ENCODE measurements at places on chromosomes 7 and 10.

DNA sequence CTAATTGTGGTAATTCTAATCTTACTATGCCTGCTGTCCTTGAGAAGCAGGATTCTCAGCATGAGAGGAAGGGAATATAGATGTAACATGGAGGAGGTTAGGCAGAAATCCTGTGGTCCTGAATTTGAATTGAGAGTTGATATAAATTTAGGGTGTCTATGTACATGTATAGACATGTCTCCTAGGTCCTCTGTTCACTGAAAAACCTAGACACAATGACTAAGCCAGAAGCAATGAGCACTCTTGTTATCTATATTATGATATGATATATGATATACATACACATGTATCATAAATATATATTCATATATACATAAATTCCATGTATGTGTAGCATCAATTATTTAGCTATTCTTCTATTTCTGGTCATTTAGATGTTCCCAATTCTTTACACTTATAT, 173.3 kb upstream of the MKLN1 start:
- DNase-seq: no peak

GRCh38 chr7:139958599-139959284, 104.0 kb downstream of the PARP12 start:
- no peak for DNase-seq

DNA sequence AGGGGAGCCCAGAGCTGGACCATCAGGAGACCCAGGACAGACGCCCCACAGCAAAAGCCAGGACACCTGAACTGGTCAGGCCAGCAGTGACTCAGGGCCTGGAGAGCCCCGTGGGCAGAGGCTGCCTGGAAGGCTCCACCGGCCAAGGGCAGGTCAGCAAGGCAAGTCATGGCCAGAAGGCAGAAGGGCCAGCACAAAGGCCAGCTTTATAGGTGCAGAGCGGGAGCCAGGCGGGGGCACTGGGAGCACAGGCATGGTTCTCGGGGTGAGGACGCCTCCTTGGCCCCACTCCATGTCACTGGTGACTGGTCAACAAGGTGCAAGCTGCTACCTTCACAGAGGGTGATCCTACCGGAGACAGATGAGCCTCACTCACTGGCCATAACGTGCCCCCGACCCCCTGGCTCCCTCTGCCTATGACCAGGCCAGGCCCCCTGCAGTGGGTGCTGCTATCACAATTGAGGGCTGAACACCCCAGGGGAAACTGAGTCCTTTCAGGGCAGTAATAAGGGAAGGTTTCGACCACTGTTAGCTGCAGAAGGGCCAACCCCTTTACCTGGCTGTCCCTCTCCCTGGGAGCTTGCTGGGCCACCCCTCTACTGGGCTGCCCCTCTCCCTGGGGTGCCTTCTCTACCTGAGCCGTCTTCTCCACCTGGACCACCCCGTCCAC, 317.4 kb downstream of the PTPRN2 start:
- peak; percentile 72 for DNase-seq

- DNase-seq: no peak
Observed at GRCh38 chr10:109740436-109740835, 182.9 kb downstream of the XPNPEP1 start.

DNA sequence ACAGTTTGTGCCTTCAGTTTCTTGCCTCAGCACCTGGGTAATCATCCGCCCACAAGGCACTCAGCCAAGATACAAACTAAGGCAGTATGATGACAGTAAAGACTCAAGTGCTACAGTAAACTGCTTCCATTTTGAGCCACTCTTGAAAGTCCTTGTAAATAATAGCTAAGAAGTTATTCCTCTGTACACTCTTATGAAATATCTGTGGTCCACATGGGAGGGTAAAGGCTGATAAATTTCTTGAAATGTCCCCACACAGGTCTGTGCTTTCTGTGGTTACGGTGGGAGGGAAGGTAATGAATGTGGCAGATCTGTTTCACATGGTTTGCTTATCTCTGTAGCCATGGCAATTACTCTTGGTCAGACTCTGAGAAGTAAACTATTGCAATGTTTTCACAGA, 551.0 kb upstream of the ZWINT start:
- DNase-seq: no peak

GRCh38 chr7:95875519-95875918, 103.2 kb downstream of the DYNC1I1 start:
- no peak for DNase-seq

DNA sequence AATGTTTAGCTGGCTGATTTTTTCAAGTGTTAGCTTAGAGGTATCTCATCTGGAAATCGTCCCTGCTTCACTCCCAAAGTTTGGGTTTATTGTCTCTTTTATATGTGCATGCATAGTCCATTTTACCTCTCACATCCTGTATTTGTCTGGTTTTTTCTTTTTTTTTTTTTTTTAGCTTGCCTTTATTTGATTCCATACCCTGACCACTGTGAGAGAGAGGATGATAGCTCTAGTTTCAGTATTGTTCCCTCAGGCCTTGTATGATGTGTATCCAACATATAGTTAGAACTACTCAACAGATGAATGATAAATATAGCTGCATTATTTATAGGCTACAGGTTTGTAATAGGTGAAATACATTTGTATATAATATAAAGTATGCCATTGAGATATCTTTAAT, 29.9 kb downstream of the PCGF5 start:
- no peak for DNase-seq

DNA sequence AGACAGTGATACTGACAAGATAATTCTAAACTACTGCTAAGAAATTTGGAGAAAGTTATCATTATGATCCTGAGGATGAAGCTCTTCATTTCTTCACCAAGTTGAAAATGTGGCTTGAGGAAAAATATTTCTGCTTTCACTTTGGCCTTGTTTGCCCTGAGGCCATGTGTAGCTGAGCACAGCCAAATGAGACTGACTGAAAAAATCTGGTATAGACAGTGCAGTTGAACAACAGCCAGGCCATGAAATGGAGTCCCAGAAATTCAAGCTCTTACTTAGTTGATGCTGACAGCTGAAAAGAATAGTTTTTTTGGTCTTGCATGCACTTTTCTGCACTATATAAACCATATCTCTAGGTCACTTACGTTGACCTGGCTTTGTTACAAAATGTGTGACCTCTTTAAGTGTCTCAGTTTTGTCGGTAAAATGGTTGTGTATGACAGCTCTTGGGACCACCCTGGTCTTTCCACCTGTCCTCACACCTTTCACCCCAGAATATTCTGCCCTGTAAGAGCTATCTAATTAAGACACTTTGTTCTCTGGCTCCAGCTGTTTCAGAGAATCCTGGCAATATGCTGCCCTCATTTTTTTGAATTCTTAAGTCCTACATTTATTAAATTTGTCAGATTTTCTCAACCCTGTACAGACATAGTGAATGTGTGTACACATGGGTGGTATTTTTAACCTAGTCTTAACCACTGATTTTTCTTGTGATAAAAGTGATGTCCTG, 91.3 kb downstream of the CD36 start:
- DNase-seq: no peak

GRCh38 chr7:67875558-67875957, 878.9 kb downstream of the TYW1 start:
- DNase-seq: no peak

DNA sequence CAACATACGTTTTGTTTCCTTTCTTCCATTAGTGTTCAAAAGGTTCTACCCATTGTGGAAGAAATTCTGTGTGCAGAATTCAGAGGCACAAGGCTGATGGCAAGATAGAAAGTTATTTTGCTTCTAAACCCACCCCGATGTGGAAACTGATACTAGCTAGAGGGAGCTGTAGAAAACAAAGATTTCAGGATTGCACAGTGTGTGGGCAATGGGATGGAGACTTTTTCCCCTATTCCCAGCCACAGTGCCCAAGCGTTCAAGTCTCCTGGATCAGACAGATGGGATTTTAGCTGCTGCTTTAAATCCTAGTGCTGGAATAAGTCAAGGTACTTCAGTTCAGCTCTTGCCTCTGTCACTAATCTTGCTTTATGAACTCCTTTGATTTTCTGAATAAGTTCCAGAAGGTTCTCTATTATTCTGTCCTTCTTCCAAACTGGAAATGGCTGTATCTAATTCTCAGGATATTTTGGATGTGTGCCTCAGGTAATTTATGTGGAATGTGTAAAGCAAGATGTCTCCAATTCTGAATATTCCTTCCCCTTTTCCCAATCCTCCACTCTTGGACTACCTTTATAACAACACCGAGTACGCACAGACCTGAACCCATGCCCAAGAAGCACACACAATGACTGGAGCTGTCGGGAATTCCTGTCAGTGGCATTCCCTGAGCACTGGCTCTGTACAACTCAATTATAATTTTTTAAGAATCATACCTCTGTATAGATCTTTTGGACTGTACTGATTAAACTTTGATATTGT, 473.0 kb downstream of the PLXDC2 start:
- DNase-seq: no peak

GRCh38 chr7:2012981-2013380, 219.8 kb downstream of the MAD1L1 start:
- DNase-seq: peak; percentile 55

- no peak for DNase-seq
Observed at GRCh38 chr7:36514289-36515243, 124.9 kb downstream of the ANLN start.

DNA sequence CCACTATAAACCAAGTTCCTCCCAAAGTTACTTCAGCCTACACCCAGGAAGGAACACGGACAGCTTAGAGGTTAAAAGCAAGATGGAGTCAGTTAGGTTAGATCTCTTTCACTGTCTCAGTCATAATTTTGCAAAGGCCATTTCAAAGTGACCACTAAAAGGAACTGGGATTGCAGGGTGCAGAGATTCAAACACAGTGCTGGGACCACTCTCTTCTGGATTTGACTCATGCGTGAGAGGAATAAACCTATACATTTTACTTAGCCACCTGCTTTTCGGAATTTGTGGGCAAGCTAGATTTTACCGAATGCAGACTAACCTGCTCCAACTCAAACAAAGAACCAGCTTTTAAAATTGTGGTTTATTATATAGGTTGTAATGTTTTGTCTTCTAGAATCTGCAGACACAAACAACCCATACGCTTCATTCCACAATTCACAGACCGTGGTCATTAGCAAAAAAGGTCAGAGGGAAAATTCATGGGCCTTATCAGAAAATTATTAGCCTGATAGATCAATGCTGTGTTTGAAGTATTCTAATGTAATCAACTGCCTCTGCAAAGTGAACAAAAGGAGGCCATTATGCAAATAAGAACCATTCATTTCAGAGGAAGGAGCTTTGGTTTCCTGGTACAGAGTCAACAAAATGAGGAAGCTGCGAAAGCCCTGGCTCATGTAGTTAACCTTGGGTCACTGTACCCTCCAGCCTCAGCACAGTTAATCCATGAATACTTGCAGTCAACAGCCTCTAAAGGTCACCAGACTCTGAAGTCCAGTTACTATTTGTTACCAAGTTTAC, 342.7 kb upstream of the KLF6 start:
- no peak for DNase-seq

GRCh38 chr7:116512520-116513188, 12.2 kb upstream of the CAV1 start:
- DNase-seq: no peak

- DNase-seq: no peak
Observed at GRCh38 chr10:107357033-107357432, 192.5 kb upstream of the SORCS1 start.

DNA sequence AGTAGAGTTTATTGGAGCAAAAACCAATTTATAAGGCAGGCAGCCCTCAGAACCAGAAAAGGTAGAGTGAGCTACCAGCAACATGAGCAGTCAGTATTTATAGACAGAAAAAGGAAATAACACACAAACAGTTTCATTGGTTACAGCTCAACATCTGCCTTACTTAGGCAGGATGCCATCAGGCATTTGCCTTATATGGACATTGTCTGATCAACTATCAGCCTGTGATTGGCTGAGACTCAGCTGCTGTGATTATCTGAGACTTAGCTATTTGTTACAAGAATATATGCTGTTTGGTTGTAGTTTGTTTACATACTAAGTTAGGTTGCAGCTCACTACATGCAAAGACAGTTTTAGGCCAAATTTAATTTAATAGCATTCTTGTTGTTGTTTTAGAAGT, 60.4 kb upstream of the CDK1 start:
- DNase-seq: no peak

DNA sequence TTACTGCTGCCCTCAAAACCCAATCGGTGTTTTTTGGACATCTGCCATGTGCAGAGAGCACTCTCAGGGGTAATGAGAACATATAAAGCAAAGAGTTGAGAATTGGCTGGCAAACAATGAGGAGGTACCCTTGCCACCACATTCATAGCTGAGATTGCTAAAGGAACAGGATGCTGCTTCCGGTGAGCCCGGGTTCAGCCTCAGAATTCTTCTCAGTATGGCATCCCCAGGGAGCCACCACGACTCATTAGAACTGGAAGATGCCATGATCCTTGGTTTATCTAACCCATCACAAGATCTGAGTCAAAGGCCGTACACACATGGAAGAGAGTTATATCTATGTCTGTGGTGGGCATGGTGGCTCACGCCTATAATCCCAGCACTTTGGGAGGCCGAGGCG, 174.4 kb downstream of the ARID5B start:
- no peak for DNase-seq

- DNase-seq: no peak
Observed at GRCh38 chr10:23868121-23868520, 340.8 kb upstream of the KIAA1217 start.

- DNase-seq: no peak
Observed at GRCh38 chr7:107715531-107715930, 28.4 kb upstream of the CBLL1 start.

DNA sequence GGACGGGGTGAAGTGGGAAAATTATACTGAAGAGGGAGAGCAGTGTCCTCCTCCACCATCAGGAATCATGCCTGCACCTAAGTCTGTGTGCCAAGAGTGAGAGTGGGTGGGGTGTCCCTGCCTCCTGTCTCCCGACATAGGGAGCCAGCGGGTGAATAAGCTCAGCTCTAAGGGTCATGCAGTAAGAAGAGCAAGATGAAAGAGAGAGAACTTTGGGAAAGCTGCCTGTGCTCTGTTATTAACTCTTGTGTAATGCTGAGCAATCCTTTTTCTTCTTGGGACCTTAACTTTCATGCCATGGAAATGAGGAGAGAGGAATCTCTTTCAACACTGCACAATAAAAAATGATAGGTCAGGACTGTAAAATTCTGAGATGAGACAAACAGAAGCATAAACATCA, 7.9 kb upstream of the TCAF1 start:
- DNase-seq: no peak

- no peak for DNase-seq
Observed at GRCh38 chr10:64036321-64036930, 515.2 kb downstream of the REEP3 start.

DNA sequence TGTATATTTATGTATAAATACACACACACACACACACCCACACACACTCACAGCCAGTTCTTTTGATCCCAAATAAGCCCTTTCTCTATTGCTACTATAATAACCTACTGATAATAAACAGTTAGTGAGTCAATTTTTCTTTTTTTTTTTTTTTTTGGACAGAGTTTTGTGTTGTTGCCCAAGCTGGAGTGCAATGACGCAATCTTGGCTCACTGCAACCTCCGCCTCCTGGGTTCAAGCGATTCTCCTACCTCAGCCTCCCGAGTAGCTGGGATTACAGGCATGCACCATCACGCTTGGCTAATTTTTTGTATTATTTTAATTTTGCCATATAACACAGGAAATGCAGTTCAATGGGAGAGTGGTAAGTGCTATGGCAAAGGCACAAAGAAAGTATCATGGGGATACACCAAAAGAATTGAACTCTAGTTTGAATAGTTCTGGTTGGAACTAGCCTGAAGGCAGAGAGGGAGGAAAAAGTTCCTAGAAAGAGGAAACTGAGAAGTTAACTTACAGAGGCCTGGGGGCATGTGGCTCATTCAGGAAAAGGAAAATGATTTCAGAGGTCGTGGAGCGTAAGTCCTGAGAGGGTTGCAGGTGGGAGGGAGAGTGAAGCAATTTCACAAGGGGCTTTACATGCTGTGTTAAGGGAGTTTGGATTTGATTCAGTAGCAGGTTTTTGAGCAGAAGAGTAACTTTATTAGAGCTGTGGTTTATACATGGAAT, 44.4 kb upstream of the JCAD start:
- DNase-seq: no peak

- DNase-seq: no peak
Observed at GRCh38 chr10:17100586-17100985, 29.0 kb downstream of the CUBN start.

Measured in suprapubic skin (tissue), 4 donors.